Cortex of kidney (tissue), 1 donor: ENCODE measurements at places on chromosomes 7 and 10.

GRCh38 chr7:143979359-143979758 is 20.8 kb upstream of the OR6B1 start:
- DNase-seq, result no peak

DNA sequence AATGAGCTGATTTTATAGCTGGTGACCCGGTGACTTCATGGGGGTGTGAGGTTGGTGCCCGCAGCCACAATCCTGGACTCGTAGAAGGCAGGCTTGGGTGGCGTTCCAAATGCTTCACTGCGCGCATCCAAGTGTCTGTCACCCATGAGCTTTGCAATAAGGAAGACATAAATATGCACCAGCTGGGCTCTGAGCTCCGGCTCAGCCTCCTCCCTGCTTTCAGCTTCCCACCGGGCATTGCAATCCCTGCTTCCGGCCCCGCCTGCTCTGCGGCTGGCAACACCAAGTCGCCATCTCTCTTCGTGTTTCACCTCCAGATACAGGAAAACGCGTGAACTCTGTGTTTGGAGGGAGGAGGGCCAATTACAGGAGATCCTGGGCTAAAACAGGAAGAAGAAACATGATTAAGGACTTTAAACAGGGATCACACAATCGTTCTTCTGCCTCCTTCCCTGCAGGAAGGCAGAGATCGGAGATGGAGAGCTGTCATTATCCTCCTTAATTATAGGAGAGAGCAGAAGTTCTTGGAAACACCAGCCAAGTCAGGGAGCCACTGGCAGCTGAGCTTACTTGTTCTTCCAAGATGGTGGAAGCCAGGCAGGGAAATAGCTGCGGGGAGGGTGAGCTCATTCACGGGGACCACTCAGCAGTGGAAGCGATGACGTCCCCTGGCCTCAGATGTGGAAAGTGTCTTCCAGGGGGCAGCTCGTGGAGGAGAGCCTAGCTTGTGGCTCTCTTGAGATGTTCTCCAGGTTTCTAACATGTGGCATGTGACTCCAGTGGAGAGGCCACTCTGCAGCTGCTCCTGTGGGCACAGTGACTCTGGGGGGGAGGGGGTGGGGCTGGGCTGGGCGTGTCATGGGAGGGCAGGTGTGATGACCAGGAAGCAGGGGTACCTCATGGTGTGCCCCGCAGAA is 134.9 kb downstream of the CAMK1D start:
- DNase-seq, result no peak

- DNase-seq, result no peak
These were observed 128.5 kb downstream of the BTAF1 start for GRCh38 chr10:92052088-92052487.

DNA sequence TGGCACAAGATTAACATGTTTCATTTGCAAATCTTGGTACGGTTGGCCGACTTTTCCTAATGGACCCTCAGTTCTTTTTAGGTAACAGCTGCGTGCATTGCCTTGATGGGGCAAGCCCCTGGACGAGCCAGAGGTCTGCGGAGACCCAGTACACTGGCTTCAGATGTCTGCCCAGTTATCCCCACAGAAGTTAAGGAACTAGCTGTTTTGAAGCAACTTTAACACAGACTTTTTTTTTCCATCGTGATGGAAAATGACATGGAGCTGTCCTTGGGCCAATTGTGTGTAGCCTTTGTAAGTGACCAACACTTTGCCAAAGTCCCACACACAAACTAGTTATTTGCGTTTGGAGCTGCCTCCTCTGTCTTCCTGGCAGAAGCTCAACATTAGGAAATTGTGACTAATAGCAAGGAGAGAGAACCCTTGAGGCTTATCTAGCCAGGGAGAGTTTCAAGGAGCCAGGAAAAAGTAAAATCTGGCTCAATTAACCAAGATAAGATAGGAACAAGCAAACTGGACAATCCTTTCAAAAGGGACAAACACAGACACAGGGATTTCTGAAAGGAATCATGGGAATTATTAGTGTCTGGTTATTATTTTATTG is 99.6 kb upstream of the BMPER start:
- no peak for DNase-seq

- no peak for DNase-seq
These were observed 87.1 kb downstream of the FZD1 start for GRCh38 chr7:91351374-91351773.

GRCh38 chr10:6707352-6707751 is 127.3 kb upstream of the PRKCQ start:
- no peak for DNase-seq
